Hindlimb muscle (tissue), 1 donor: ENCODE measurements at places on chromosomes 4 and X. TPM values are rescaled to one million over a fixed set of nuclear protein-coding genes. Genes with fewer than 3 reads are reported as not detected.

DNA sequence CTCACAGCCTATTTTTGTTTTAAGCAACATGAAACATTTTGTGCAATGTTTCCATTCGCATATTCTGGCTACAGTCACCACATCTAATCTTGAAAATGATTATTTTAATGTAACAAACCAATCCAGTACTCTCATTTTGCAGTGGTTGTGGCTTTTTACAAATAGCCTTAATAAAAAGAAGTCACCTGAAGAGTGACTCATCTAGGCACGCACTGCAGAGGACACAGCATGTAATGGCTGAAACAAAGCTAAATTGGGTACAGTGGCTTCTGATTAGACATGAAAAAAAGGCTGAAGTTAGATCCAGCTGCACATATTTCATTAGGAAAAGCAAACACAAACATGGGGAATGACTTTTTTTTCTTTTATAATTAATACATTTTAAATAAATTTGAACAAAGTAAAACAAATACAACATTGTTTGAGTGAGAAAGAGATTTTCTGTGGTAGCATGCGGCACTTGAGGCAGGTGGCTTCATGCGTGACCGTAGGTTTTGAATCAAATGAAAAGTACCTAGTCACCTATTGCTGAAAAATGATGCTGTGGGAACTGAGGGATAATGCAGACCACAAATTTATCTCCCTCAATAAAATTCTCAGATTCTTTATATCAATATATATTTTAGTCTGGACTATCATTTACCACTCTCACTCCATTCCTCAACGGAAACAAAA is 240.8 kb upstream of the DDX53 start:
- DNase-seq, result no peak

- no peak for DNase-seq
Measured at GRCh38 chrX:79161655-79162054, 17.2 kb downstream of the GPR174 start.

OPN1MW2 gene
- polyA plus RNA-seq, result not detected

GRCh38 chrX:149871940-149872339 is 9.0 kb upstream of the MAGEA8 start:
- no peak for DNase-seq

DNA sequence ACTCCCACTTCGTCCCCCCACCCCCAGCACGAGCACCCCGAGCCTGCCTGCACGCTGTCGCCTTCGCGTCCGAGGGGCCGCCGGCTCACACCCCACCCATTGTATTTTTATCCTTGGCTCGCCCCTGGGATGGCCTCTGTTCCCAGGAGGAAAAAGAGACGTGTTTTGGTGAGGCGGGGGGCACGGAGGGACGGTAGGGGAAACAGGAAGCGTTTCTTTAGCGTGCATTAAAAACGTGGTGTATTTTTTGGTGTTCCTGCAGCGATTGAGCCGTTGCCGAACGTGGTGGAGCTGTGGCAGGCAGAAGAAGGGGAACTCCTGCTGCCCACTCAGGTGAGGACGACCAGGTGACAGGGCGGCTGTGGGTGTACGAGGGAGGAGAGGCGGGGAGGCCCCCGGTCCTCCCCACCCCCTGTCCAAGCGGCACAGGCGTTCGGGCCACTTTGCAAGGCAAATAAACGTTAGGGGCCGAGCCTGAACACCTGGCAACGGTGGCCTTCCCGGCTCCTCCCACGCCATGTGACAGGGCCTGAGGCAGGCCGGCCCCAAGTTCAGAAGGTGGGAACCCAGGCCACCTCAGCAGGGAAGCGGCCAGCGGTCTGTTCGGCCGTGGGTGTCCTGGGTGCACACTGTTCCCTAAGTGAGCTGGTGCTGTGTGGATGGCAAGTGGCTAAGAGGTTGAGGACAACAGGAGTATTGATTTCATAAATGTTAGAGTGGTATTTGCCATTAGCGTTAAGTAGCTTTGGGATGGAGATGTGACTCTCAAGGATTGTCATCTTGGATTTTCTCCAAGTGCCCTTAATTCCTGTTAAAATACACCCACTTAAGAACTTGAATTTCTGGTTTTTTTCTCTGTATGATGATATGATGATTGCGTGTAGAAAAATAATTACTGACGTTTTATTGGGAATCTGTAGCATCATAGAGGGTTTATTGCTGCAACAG is 1.1 kb downstream of the TMEM131L start:
- DNase-seq, result peak; percentile 38

ANK2 gene
- 269 TPM for polyA plus RNA-seq

- DNase-seq, result no peak
Measured at GRCh38 chrX:23327104-23327503, 7.5 kb upstream of the PTCHD1 start.

- peak; percentile 55 for DNase-seq
Measured at GRCh38 chrX:11081511-11081910, 29.6 kb upstream of the HCCS start.

CD38 gene
- polyA plus RNA-seq, result 1.3 TPM

DNA sequence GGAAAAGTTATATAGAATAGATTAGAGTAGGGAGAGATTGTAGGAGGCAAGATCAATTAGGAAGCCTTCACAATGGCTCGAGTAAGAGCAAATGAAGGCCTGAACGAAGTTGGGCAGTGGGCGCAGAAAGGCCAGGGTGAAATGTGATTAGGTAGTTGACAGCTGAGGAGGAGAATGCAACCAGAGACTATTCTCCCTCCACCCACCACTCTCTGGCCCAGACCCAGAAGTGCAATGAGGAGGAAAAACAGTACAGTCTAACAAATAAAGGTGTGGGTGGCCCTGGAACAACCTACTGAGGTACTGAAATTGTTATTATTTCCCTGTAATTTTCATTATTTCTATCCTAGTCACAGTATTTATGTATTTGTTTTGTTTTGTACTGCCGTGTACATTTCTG is 176.7 kb downstream of the SLC39A8 start:
- no peak for DNase-seq

DNA sequence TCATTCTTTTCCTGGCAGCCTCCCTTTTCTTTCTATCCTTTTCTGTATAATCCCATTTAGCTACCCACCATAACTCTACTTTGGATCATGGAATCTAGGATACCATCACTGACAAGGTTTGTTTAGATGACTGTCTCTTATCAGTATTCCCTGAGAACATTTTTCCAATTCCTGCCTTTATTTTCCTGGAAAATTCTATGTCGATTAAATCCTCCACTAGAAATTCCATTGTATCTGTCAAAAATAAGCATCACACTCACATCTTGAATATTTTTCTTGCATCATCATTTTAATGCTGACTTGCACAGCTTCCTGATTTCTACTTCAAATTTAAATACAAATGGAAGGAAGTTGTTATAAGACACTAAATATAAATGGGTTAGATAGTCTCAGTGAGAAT is 20.2 kb downstream of the TRIM2 start:
- no peak for DNase-seq

DNA sequence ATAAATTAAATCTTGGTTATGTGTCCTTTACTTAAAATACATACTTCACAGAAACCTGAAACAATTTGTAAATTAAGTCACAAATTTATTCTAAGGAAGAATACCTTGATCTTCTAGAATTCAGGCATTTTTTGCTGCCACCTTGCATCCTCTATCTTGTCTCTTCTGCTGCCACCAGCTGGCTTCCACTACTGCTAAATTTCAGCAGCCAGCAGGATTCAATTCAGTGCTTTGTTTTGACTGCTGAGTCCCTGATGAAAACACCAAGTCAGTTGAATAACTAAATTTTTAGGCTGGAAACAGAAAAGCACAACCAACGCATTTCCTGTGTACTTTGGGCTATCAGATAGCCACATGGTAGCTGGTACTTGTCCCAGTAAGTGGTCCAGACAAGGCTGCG is 2.4 kb upstream of the MBTPS2 start:
- no peak for DNase-seq

- no peak for DNase-seq
Measured at GRCh38 chr4:26136615-26137014, 184.2 kb upstream of the RBPJ start.

GPR173 gene
- polyA plus RNA-seq, result 8.8 TPM

TIGD4 gene
- 1.6 TPM for polyA plus RNA-seq

GRCh38 chrX:116667346-116668134 is 204.8 kb upstream of the CT83 start:
- DNase-seq, result no peak

DNA sequence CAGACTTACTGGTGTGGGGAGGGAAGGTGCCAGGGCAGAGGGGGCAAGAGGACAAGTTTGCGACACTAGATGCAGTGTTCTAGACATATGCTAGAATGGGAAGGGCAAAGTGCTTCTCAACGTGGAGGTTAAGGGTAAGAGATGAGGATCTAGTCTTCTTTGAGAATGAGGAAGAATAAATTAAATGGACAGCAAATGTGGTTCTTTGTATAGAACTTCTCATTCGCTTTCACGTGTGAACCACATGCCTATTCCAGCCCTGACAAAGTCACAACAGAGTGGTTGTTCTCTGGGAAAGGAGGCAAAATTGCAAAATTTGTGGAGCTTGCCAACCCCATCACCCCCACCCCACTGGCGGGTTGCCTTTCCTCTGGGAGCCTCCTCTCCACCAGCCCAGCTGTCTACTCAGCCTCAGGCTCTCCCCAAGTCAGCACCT is 1.5 kb upstream of the ANXA5 start:
- no peak for DNase-seq
